ENCODE measurements at places on chromosomes 1 and 21. TPM values are rescaled to one million over a fixed set of nuclear protein-coding genes. Genes with fewer than 3 reads are reported as not detected.

- H3K4me1 ChIP-seq = no peaks in the 10 kb centered on the region
- H3K36me3 ChIP-seq = no peaks in the 10 kb centered on the region
- no peak overlapping the region for H3K27ac ChIP-seq
- H3K27me3 ChIP-seq = no peaks in the 10 kb centered on the region
These were observed 23.1 kb upstream of the CNN3 start for GRCh38 chr1:94949681-94950661.

GRCh38 chr1:111963985-111964738 lies 25.3 kb downstream of the KCND3 start:
- H3K36me3 ChIP-seq = no peaks in the 10 kb centered on the region
- no peak overlapping the region for H3K4me3 ChIP-seq
- DNase-seq = no peak

SHE gene
- total RNA-seq = not detected

HSD11B1 gene
- 0.91 TPM for total RNA-seq

- H3K4me3 ChIP-seq = no peak overlapping the region
- peaks cover 18% of the 10 kb centered on the region for H3K4me1 ChIP-seq
- H3K36me3 ChIP-seq = peaks cover 17% of the 10 kb centered on the region
- no peak overlapping the region for H3K27ac ChIP-seq
- no peaks in the 10 kb centered on the region for H3K27me3 ChIP-seq
These were observed 187.7 kb upstream of the CACYBP start for GRCh38 chr1:174812016-174812415.

GRCh38 chr1:1069711-1070676 lies 4.1 kb downstream of the RNF223 start:
- H3K36me3 ChIP-seq = no peaks in the 10 kb centered on the region
- no peak overlapping the region for H3K4me3 ChIP-seq
- no peak overlapping the region for H3K27ac ChIP-seq
- H3K4me1 ChIP-seq = peaks cover 9% of the 10 kb centered on the region
- H3K27me3 ChIP-seq = peaks cover 5% of the 10 kb centered on the region
- DNase-seq = no peak

- no peaks in the 10 kb centered on the region for H3K36me3 ChIP-seq
- no peaks in the 10 kb centered on the region for H3K4me1 ChIP-seq
- no peak overlapping the region for H3K27ac ChIP-seq
- no peak overlapping the region for H3K4me3 ChIP-seq
- H3K27me3 ChIP-seq = no peaks in the 10 kb centered on the region
These were observed 398.5 kb downstream of the NUF2 start for GRCh38 chr1:163720294-163720693.

GRCh38 chr1:206969090-206969489 lies 1.2 kb downstream of the FCAMR start:
- peaks cover 39% of the 10 kb centered on the region for H3K27me3 ChIP-seq
- H3K4me3 ChIP-seq = no peak overlapping the region
- no peak overlapping the region for H3K27ac ChIP-seq
- DNase-seq = no peak

RNF19B gene
- 47.4 TPM for total RNA-seq

- peaks cover 13% of the 10 kb centered on the region for H3K4me1 ChIP-seq
- DNase-seq = no peak
- H3K27me3 ChIP-seq = peaks cover 79% of the 10 kb centered on the region
- H3K27ac ChIP-seq = no peak overlapping the region
These were observed 1.3 kb upstream of the BLACAT1 start for GRCh38 chr1:205456868-205457745.

GRCh38 chr1:192783791-192784190 lies 25.0 kb upstream of the RGS2 start:
- no peaks in the 10 kb centered on the region for H3K4me1 ChIP-seq
- DNase-seq = no peak
- peaks cover 16% of the 10 kb centered on the region for H3K27me3 ChIP-seq
- no peaks in the 10 kb centered on the region for H3K36me3 ChIP-seq
- no peak overlapping the region for H3K27ac ChIP-seq

CLCNKB gene
- total RNA-seq = not detected
